Left cardiac atrium (tissue), 4 donors: ENCODE measurements at places on chromosomes 5 and 9.

- no peak for DNase-seq
Measured at GRCh38 chr5:12691330-12691729, 787.1 kb upstream of the CTNND2 start.

- DNase-seq: no peak
Measured at GRCh38 chr5:92494508-92494907, 1086.5 kb downstream of the NR2F1-AS1 start.

- no peak for DNase-seq
Measured at GRCh38 chr9:109600142-109600541, 102.0 kb upstream of the PTPN3 start.

DNA sequence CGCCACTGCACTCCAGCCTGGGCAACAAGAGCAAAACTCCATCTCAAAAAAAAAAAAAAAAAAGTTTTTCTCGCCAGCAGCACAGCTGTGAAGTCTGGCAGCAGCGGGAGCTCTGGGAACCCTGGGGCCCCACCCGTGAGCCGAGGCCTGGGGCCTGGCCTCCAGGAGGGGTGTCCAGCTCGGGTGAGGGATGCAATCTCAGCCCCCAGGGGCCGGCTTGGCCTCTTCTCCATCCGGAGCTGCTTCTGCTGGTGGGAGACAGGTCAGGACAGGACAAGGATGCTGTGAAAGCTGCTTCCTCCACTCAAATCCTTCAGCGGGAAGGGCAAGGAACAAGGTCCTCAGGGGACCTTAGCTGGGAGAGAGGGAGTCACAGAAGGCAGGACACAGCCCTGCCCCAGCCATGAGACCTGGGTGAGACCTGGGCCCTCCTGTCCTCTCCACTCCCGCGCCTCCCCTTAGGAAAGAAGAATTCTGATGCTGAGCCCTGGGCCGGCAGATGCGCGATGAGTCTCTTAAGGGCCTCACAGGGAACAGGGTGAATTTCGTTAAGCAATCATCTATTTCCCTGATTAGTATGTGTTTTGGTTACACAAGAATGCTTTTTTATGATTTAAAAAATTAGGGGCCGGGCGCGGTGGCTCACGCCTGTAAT, 30.6 kb downstream of the PLPP7 start:
- peak; percentile 49 for DNase-seq

GRCh38 chr9:129990269-129991010, 52.5 kb downstream of the FNBP1 start:
- no peak for DNase-seq

GRCh38 chr5:160039810-160040470, 31.0 kb downstream of the TTC1 start:
- no peak for DNase-seq

DNA sequence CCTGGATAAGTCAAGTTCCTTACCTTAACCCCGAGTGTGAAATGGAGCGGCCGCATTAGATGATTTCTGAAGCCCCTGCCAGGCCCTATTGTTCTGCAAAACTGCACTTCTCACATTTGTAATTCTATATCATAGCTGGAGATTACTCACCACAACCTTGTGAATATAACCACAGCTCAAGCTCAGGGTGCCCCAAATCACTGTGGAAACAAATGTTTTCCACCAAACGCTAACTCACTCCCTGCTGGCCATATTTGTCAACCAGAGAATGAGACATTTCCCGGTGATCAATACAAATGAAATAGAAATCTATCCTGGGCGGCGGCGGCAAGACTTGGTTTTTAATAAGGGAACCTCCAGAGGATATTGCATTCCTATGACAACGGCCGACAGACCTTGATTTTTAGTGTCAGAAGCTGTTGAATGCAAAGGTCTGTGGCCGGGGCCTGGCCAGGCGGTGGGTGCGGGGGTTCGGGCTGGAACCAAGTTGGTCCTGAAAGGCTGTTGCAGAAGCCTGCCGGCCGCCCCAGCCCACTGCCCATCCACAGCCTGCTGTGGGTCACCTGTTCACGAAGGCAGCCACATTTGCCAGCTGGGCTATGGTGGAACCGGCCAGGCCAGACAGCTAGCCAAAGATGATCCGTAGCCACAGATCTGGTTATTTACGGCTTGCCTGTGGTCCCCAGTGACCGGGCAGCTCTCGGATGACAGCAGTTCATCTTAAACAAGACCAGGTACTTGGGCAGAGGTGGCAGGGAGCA, 93.9 kb upstream of the LMX1B start:
- no peak for DNase-seq

DNA sequence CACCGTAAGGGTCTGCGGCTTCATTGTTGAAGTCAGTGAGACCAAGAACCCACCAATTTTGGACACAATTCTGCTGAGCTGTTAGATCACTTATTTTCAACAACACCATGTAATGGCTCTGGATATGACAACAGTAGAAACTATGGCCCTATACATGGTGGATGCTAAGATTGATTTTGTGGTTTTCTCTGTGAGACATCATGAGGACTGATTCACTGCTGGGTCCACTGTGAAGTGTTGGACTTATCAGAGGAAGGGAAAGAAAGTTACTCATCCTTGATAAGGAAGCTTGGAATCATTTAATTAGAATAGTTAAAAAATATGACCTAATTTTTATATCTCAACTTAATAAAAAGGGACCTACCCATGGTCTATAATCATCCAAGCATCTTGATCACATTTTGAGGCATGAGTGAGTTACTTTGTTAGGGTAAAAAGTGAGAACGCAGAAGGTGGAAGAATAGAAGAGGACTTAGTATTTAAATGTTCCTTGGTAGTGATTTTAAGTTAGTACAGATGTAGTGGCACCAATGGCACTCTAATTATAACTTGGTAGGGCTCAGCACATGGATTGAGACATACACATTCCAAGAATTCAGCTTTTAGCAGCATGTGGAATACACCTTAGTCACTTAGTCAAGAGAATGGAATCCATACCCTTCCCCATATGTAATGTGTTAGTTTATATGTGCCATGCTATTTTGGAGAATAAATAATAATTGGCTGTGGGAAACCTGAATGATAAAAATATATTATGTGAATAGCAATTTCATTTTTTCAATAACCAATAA, 123.5 kb upstream of the CD180 start:
- DNase-seq: no peak

DNA sequence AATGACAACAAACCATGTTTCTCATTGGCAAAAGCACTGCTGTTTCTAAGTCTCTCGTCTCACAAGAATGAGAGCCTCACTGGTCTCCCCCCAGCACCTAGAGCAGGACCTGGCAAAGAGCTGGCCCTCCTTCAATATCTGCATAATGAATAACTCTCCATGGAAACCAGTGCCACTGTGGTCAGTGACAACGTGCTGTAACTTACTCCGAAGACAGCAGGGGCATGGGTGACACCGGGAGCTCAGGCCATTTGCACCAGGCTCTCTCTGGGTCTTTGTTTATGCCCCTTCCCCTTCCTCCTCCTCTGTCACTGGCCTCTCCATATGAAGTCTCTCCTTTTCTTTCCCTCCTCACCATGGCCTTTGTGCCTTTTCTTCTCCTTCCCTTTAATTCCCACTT, 33.3 kb downstream of the TAS2R1 start:
- DNase-seq: no peak

GRCh38 chr9:121138973-121139372, 62.7 kb downstream of the RAB14 start:
- DNase-seq: no peak

GRCh38 chr5:109410389-109411148, 795 bp upstream of the PJA2 start:
- peak; percentile 84 for DNase-seq

DNA sequence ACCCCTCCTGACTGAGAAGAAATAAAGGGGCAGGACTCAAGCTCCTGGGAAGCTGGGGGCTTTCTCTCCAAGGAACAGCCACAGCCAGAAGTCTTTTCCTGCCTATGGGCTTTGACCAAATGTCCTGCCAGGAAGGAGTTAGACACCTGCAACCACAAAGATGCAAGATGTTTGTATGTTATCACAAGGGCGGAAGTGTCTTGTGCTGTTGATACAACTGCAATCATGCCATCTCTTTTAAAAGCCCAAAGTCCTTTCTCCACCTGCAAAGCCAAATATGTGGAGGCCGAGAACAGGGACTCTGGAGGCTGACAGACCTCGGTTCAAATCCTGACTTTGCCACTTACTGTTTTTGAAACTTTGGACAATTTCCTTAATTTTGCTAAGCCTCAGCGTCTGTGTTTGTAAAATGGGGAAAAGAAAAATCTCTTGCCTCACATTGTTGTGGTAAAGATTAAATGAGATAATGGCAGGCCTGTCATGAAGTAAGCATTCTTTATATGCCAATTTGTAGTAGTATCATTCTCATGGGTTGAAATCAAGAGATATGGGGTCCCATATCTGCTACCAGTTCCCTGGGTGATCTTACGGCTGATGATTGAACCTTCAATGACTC, 17.0 kb downstream of the HRH2 start:
- no peak for DNase-seq

DNA sequence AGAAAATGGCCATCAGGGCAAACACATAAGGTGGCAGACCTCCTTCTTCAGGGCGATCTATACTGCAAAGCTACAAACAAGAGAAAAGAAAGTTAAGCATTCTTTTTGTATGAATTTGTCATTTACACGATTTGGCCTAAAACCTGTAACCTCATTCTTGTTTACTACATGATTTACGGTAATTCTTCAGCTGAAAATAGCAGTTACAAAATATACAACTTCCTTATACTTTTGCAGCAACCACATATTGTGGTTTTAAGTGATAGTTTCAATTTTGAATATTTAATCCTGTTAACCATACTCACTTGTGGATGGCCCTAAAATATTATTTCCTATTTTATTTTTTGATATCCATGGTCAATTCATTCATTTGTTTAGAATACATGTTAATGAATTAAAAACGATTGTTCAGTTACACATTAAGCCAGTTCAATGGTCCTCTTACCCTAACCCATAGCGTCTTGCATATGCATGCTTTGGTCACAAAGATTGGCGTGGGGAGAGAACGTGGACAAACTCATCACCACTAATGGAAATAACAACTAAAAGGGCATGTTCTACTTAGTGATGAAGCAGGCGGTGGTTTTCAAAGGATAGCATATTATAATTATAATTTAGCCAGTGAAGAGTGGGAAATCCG, 16.6 kb downstream of the TUT7 start:
- no peak for DNase-seq

GRCh38 chr9:138049779-138050471, 172.3 kb downstream of the CACNA1B start:
- DNase-seq: no peak

GRCh38 chr5:37815913-37816312, 23.9 kb downstream of the GDNF start:
- DNase-seq: no peak

DNA sequence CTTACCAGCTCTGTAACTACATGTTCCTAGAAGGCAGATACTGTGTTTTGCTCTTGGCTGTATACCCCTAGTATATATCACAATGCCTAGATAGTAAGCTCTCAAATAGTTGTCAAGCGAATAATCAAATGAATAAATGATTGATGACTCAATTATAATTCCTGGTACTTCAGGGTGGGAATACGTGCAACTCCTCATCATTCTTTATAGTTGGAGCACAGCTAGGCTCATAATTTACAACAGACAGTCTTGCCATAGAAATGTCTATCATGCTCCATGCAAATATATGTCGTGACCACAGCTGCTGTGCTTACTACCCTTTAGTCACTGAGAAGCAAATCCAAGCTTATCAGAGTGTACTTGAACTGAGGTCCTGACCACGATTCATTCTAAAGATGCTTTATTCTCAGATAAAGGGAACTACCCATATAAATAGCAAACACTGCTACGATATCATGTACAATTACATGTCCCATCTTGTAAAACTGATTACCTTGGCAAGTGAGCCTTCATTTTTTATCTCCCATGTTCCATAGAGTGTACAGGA, 52.1 kb downstream of the STRBP start:
- DNase-seq: no peak

- no peak for DNase-seq
Measured at GRCh38 chr9:85223506-85224125, 518.1 kb downstream of the AGTPBP1 start.

GRCh38 chr5:170404398-170404797, 15.2 kb upstream of the KCNMB1 start:
- no peak for DNase-seq

- DNase-seq: no peak
Measured at GRCh38 chr5:38069360-38069759, 189.0 kb upstream of the EGFLAM start.

DNA sequence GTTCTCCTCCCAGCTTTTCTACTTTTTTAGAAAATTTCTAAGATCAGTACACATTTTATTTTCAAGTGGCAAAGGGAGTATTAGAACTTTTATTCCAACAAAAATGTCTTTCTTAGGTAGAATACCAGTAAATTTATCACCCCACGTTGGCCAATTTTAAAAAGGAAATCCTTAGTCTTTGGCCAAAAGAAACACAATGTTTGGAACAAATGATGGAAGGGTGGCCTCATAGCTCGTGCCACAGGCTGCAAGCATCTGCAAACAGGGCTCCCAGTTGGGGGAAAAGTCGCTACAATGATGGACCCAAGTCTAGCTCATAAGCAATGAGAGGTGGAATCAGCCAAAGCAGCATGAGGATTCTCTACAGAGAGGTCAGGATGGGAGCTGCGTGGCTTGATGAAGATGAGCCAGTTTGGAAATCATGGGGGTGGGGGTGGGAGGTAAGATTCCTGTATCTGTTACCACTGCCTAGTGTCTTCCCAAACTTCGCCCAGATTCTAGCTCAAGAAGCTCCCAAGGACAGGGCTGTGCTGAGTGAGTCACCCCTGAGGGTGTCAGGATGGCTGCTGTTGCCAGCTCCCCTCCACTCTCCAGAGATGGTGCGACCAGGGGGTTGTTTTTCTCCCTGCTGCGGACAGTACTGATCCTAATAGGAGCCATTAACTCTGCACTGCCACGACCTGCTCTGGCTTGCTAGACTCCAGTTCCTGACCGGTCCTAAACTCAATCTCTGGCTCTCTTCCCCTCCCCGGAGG, 75.6 kb downstream of the DCP2 start:
- DNase-seq: peak; percentile 50

DNA sequence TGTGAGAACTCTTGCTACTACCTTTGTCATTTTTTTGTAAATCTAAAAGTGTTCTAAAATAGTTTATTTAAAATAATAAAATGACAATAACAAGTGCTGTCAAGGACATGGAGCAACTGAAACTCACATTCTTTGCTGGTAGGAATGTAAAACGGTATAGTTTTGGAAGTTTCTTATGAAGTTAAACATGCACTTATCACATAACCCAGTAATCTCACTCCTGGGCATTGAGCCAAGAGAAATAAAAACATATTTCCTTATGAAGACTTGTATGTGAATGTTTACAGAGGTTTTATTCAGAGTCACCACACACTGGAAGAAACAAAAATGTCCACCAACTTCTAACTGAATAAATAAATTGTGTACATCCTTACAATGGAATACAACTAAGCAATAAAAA, 46.0 kb upstream of the COL15A1 start:
- DNase-seq: no peak

DNA sequence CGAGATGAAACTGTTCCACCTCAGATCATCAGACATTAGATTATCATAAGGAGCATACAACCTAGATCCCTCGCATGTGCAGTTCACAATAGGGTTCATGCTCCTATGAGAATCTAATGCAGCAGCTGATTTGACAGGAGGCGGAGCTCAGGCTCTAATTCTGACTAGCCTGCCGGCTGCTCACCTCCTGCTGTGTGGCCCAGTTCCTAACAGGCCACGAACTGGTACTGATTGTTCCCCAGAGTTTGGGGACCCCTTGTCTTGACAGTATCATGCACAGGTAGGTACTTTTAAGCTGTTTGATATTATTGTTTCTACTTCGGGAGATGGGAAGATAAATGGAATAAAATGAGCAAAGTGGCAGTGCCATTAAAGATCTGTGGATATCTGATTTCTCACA, 66.9 kb downstream of the ZCCHC7 start:
- DNase-seq: no peak

- DNase-seq: no peak
Measured at GRCh38 chr9:112187404-112187803, 12.3 kb upstream of the SUSD1 start.

- no peak for DNase-seq
Measured at GRCh38 chr5:148740966-148741742, 85.3 kb upstream of the ADRB2 start.
